Left lobe of liver (tissue), 2 donors: ENCODE measurements at places on chromosomes 4 and X.

- DNase-seq = no peak
Observed at GRCh38 chr4:150713251-150713650, 131.3 kb downstream of the MAB21L2 start.

DNA sequence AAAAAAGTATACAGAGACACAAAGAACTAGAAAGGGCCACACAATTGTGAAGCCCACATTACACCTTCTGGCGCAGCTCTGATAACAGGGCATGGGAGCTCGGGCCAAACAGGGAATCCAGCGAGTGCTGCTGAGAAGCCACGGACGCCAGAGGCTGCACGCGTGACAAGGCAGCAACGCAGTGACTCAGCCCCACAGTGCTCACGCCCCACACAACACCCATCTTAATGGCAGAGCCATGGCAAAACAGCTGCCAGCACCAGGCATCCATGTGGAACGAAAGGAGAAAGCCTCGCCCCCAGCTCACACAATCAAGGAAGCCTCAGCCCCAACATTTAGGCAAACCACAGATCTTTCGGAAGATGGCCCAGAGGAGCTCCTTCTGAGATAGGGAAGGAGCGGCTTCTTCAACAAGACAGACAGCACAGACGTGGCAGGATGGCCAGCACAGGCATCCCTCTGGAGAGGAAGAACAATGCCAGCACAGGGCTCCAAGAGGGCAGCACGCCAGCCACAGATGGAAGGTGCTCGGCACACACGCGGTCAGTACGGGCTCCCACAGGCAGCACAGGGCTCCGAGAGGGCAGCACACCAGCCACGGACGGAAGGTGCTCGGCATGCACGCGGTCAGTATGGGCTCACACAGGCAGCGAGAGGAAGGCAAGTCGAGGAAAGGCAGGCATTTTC is 33.1 kb downstream of the GAK start:
- no peak for DNase-seq

DNA sequence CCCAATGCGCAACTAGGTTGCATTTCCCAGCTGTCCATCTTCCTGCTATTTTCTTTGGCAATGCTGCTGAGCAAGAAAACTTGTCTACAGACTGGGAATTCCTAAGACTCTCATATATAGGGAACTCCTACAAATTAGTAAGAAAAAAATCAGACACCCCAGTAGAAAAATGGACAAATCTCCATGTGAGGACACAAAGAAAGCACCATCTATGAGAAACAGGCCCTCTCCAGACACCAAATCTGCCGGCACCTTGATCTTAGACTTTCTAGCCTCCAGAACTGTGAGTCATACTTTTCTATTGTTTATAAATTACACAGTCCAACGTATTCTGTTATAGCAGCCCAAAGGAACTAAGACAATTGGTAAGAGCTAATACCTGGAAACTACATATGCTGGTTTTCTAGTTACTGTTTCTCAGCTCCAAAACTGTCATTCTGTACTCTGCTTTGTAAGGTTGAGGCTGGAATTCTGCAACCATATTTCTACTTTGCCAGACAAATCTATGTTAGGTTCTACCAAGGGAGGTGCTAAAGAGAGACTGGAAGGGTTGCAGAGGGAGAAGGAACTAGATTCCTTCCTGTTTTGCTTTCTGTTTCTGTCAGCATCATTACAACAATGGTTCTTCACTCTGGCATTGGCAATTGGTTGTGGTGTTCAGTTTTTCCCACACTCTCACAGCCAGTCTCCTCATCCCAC is 35.7 kb upstream of the FAM241A start:
- DNase-seq = no peak

- DNase-seq = no peak
Observed at GRCh38 chrX:19683358-19683757, 168.1 kb upstream of the MAP3K15 start.

DNA sequence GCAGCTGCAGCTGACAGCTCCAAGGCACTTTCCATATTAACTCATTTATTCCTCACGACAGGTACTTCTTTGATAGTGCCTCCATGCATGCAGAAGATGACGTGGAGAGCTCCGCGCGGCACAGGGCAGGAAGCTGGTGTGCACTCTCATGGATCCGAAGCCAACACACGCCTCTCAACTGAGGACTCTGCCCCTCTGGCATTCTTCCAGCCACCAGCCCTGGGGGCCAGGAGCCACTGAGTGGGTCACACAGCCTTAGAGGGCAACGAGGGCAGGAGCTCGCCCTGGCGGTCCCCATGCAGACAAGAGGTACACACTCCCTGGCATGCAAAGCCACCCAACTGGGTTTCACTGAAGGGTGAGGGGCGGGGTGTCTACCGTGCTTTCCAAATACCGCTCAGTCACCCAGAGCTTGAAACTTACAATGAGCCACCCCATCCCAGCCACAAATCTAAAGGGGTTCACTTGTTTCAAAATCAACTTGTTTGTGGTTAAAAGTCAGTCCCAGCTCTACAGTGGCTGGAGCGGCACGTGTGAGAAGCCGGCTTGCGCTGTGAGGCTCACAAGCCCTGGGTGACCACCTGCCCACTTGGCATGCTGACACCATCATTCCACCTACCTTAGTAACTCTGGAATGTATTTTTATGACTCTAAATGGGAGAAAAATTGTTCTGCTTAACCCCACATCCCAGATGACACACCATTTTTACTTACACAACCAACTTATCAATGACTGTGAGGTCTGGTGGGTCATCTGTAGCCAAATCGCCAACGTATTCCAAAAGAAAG is 16.2 kb downstream of the NOP14 start:
- peak; percentile 91 for DNase-seq

DNA sequence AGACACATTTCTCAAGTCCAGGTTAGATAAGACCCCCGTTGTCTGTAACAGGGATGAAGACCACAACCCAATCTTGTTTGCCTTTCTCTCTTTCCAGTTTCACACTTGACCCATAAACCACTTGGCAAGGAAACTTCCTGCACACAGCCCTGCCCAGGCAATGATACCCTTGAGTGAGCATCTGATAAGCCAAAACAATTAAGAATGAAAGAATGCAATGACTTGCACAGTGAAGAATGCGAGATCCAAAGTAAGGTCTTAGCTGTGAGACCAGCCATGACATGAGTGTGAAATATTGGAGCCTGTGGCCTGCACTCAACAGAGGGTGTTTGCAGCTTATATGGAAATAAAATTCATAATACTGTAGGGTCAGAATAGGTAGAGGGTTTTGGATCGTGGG is 37.9 kb upstream of the MXRA5 start:
- DNase-seq = no peak

DNA sequence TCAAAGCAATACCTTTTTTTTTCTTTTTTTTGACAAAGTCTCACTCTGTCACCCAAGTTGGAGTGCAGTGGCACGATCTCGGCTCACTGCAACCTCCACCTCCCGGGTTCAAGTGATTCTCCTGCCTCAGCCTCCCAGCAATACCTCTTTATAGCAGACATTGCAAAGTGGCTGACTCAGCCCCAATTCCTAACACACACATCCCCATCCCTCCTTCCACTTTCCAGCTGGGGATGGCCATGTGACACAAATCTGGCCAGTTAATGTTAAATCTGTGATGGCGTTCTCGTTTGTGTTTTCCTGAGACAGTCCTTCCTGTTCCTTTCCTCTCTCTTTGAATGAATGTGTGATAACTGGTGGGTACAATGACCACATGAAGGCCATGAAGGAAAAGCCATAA is 276.2 kb upstream of the KLF3 start:
- DNase-seq = no peak

DNA sequence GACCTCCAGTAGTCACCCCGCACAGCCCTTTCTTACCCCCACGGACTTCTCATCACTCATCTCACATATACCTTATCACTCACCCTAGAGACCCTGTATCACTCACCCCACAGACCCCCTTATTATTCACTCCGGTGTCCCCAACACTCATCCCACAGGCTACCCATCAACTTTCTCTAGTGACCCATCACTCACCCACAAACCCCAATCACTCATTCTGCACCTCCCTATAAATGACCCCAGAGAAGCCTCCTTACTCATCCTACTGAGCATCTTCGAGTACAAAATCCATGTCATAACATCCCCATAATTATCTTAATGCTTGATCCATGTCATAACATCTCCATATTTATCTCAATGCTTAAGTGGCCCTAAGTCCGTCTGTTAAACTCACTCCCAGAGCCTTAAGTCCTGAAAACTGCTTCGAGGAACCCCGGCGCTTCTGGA is 934 bp downstream of the ZNF41 start:
- no peak for DNase-seq

DNA sequence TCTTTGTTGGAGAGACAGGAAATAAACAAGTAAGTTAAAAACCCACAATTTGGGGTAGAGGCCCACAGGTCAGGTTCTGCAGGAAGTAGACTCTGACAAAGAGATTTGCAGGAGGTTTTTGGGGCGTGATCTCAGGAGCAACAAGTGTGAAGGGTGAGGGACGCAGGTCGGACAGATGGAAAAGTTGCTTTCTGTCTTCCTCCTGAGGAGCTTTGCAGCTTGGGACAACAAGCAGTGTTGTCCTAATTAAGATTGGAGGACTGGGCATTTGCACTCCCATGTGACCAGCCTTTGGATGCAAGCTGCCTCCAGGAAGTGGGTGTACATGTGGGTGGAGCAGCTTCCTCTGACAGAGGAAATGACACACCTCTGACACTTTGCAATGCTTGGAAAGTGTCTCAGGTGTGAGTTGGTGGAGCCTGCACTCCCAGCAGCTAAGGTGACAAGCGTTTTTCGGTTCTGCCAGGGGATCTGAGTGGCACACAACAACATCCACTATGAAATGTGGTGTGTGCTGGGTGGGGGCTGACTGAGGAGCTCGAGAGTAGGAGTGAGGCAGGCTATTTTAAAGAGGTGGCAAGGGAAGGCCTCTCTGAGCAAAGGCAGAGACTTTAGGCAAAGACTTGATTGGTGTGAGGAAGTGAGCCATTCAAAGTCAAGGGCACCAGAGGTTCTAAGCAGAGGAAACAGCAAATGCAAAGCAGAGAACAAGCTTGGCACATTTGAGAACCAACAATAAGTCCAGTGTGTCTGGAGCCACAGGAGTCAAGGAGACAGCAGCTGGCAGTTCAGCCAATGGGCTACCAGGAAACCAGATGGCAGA is 339.8 kb upstream of the GATB start:
- no peak for DNase-seq

GRCh38 chr4:56410247-56411062 is 23.2 kb upstream of the AASDH start:
- DNase-seq = peak; percentile 59

DNA sequence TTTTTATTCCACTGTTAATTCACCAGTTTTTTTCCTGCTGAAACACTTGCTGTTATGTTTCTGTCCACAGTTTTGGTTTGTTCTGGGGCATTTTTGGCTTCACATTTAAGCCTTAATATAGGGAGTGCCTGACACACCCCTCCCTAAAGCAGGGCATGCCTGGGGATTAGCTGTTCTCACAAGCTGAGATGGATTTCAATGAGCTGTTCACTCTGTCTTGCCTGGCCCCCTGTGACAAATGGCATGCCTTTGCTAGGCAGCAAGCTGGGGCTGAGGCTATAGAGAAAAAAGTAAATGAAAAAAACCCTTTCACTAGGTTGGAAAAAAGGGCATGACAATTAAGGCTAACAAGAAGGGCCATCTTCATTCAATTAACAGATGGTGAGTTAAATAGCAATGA is 22.4 kb downstream of the LPAR4 start:
- no peak for DNase-seq
